ENCODE measurements at places on chromosomes 3 and 15. TPM values are rescaled to one million over a fixed set of nuclear protein-coding genes. Genes with fewer than 3 reads are reported as not detected.
A peak's percentile ranks its signal among the peaks of the same experiment; 100 is the strongest.

DNA sequence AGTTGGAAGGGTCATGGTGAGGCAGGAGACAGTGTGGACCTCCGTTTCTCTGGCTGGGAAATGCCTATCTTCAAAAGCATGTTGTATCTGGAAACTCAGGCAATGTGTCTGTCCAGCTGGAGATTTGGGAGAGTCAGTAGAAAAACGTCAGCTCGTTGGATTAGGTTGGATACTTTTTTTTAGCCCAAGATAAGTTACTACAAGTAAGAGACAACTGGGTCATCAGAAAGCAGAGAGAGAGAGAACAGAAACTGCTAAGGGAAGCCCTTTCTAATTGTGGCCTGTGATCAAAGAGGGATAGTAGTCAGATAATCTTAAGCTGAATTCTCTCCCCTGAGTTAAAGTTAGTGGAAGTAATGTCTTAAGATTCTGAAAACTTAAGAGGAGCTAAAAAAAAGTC, 78.9 kb upstream of the ZNF280D start:
- DNase-seq = no peak
- H3K27ac ChIP-seq = no peak overlapping the region
- no peak overlapping the region for H3K4me3 ChIP-seq

CLEC3B gene
- not detected for total RNA-seq

CDHR4 gene
- total RNA-seq = not detected

- H3K4me3 ChIP-seq = no peak overlapping the region
- peaks cover 4% of the 10 kb centered on the region for H3K36me3 ChIP-seq
- no peaks in the 10 kb centered on the region for H3K27me3 ChIP-seq
- H3K27ac ChIP-seq = no peak overlapping the region
Observed at GRCh38 chr3:52835766-52836470, 1.1 kb upstream of the MUSTN1 start.

TRPM1 gene
- total RNA-seq = not detected

DNA sequence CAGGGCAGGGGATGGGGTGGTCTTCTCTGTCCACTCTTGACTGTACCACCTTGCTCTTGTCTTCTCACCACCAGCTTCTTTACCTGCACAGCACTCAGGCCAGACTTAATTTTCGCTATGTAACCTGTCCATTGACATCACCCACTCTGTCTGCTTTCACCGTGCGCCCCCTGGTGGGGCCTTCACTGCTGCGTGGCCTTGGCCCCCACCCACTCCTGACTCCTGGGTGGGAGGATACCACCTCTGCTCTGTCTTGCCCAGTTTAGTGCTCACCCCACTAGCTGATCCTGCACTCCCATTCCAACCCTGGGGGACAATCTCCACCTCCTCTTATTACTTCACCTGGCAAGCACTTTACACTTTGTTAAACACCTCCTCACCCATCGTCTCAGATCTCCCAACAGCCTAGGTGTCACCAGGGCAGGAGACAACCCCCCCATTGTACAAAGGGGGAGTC, 17.7 kb downstream of the PTH1R start:
- no peaks in the 10 kb centered on the region for H3K36me3 ChIP-seq
- H3K4me3 ChIP-seq = no peak overlapping the region
- peaks cover 49% of the 10 kb centered on the region for H3K27me3 ChIP-seq
- H3K27ac ChIP-seq = no peak overlapping the region
- peaks cover 7% of the 10 kb centered on the region for H3K4me1 ChIP-seq
- DNase-seq = peak; percentile 83

GRCh38 chr15:42736793-42737528, at the start of gene CDAN1:
TSS of gene CDAN1 (minus strand) at chr15:42737128. CDS start at chr15:42737102, 26 bp downstream.
- DNase-seq = peak; percentile 95
- H3K4me3 ChIP-seq = peak within 1 kb of the TSS; percentile 77
- no peaks in the 10 kb centered on the region for H3K27me3 ChIP-seq
- H3K36me3 ChIP-seq = peaks cover 11% of the 10 kb centered on the region
- peak within 1 kb of the TSS; percentile 54 for H3K27ac ChIP-seq

DNA sequence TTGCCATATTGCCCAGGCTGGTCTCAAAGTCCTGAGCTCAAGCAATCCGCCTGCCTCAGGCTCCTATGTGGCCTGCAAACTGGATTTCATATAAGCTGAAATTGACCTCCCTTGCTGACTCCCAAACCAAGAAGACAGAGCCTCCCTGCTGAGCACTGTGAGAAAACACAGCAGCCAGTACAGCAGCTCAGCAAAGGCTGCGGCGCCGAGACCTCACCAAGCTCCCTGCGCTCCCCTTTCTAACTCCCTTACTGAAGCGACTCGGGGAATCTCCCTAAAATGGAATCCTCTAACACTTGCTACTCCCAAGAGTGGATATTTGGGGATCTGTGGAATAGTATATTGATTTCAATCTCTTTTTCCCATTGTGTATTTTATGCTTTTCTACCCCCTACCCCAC, 34.6 kb downstream of the MUC20 start:
- no peak overlapping the region for H3K27ac ChIP-seq
- H3K4me3 ChIP-seq = no peak overlapping the region
- DNase-seq = no peak
- peaks cover 13% of the 10 kb centered on the region for H3K4me1 ChIP-seq

CHRD gene
- not detected for total RNA-seq

GRCh38 chr3:4799266-4800256, 179.7 kb upstream of the BHLHE40 start:
- peaks cover 44% of the 10 kb centered on the region for H3K36me3 ChIP-seq
- no peaks in the 10 kb centered on the region for H3K27me3 ChIP-seq
- no peak overlapping the region for H3K4me3 ChIP-seq
- no peak overlapping the region for H3K27ac ChIP-seq
- no peak for DNase-seq

GRCh38 chr3:191235331-191236314, 36.6 kb downstream of the OSTN start:
- H3K4me3 ChIP-seq = no peak overlapping the region
- H3K36me3 ChIP-seq = no peaks in the 10 kb centered on the region
- no peaks in the 10 kb centered on the region for H3K27me3 ChIP-seq

GRCh38 chr15:77877869-77878577, 199.5 kb downstream of the TBC1D2B start:
- no peaks in the 10 kb centered on the region for H3K27me3 ChIP-seq
- H3K4me1 ChIP-seq = no peaks in the 10 kb centered on the region
- H3K4me3 ChIP-seq = no peak overlapping the region
- no peak for DNase-seq
- H3K36me3 ChIP-seq = no peaks in the 10 kb centered on the region
- H3K27ac ChIP-seq = no peak overlapping the region

ITGA11 gene
- total RNA-seq = 0.59 TPM

SLC22A14 gene
- total RNA-seq = not detected

DNA sequence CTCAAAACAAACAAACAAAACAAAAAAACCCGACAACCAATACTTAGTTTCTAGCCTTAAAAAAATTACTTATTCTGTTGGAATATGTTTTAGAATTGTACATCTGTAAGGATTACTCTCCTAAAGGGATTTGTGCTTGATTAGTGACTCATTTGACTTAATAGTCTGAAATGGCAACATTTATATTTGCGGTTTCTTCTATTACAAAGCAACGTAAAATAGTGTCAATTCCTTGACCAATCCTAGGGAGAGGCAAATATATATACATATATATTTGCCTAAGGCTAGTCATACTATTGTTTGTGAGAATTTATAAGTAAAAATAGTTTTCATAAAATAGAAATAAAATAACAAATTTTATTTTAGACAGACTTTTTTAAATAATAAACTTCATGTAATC, 39.7 kb downstream of the C3orf62 start:
- peaks cover 6% of the 10 kb centered on the region for H3K27me3 ChIP-seq
- no peak overlapping the region for H3K27ac ChIP-seq
- no peak for DNase-seq

GHSR gene
- total RNA-seq = not detected

- no peaks in the 10 kb centered on the region for H3K4me1 ChIP-seq
- peaks cover 3% of the 10 kb centered on the region for H3K27me3 ChIP-seq
- H3K4me3 ChIP-seq = no peak overlapping the region
- H3K27ac ChIP-seq = no peak overlapping the region
Observed at GRCh38 chr3:30810625-30811024, 83.8 kb downstream of the GADL1 start.

DNA sequence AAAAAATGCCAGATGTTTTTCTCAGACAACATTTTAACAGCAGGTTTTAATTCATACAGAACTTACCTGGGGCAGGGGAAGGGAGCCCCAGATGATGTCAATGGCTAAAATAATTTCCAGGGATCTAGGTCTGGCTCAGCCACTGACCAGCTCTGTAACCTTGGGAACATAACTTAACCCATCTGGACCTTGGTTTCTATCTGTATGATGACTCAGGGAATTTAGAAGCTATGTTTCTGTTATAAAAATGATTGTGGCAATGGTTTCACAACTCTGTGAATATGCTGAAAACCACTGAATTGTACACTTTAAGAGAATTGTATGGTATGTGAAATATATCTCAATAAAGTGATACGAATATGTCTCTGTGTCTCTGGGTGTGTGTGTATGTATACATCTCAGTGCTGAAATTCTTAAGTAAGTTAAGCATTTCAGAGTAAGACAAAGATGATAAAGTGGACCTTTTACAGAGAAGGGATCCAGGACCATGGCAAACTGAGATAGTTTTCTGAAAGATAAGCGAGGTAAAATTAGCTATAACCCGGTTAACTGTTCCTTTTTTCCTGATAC, 2.9 kb downstream of the SH3GL3 start:
- H3K36me3 ChIP-seq = no peaks in the 10 kb centered on the region
- no peak for DNase-seq
- peaks cover 8% of the 10 kb centered on the region for H3K4me1 ChIP-seq
- H3K27ac ChIP-seq = no peak overlapping the region
- H3K4me3 ChIP-seq = no peak overlapping the region
- H3K27me3 ChIP-seq = peaks cover 31% of the 10 kb centered on the region

- no peak overlapping the region for H3K4me3 ChIP-seq
- no peak overlapping the region for H3K27ac ChIP-seq
- H3K36me3 ChIP-seq = no peaks in the 10 kb centered on the region
- DNase-seq = no peak
- no peaks in the 10 kb centered on the region for H3K4me1 ChIP-seq
Observed at GRCh38 chr15:51302480-51302879, 35.9 kb downstream of the CYP19A1 start.

ZNF860 gene
- not detected for total RNA-seq

- DNase-seq = no peak
- H3K4me1 ChIP-seq = no peaks in the 10 kb centered on the region
- H3K27ac ChIP-seq = no peak overlapping the region
- no peaks in the 10 kb centered on the region for H3K36me3 ChIP-seq
Observed at GRCh38 chr15:75161106-75161916, 40.4 kb upstream of the C15orf39 start.

DNA sequence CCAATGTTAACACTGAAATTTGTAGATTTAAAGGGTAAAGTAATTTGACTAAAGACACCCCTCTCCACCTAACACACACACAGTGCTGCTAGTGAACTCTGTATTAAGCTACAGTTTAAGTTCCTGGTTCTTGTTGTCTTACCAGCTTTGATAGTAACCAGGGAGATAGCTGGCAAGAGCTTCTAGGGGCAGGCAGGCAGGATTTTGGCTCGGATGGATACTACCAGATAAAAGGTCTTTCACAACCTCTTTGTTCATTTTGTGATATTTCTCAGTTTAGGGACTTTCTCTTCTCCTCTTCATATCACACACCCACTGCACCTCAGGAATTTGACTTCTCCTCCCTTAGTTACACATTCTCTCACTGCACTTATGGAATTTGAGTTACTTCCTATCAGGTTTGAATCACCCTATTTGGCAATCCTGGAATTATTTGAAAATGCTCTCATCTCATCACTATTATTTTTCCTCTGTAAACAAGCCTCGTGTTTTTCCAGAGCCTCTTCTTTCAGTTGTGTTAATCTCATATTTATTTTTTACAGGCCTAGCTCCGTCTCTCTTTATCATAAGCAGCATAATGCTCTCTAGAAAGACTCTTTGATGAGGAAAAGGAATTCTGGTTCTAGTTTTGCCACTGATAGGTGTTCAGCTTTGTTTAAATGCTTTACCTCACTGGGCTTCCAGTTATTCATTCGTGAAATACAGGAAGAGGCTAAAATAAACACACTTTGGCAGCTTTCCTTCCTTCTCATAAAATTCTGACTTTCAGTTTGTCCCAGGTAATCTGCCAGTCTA, 23.0 kb upstream of the CLDN1 start:
- no peak overlapping the region for H3K27ac ChIP-seq
- no peaks in the 10 kb centered on the region for H3K4me1 ChIP-seq
- H3K27me3 ChIP-seq = peaks cover 8% of the 10 kb centered on the region
- no peak overlapping the region for H3K4me3 ChIP-seq

GPR156 gene
- not detected for total RNA-seq

ACKR2 gene
- 0.44 TPM for total RNA-seq

DNA sequence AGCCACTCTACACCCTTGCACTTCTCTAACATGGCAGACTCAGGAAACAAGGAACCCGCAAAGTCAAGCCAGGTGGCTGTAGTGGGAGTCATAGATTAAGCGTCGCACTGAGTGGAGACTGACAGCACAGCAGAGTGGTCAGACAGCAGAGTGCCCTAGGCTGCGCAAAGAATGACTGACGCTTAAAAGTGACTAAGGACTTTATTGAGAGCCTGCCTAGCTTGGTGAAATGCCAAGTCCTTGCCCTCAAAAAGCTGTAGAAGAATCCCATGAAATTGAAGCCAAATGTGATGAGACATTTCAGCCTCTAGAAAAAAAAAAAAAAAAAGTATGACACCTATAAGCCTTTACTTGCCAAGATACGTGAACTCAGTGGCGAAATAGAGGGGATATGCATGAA, 30.2 kb downstream of the NCEH1 start:
- H3K4me3 ChIP-seq = no peak overlapping the region
- no peaks in the 10 kb centered on the region for H3K27me3 ChIP-seq
- H3K4me1 ChIP-seq = peaks cover 5% of the 10 kb centered on the region
- no peaks in the 10 kb centered on the region for H3K36me3 ChIP-seq

- DNase-seq = no peak
- no peak overlapping the region for H3K27ac ChIP-seq
- peaks cover 27% of the 10 kb centered on the region for H3K27me3 ChIP-seq
- H3K36me3 ChIP-seq = no peaks in the 10 kb centered on the region
Observed at GRCh38 chr15:40087068-40087810, 21.4 kb downstream of the BMF start.

DNA sequence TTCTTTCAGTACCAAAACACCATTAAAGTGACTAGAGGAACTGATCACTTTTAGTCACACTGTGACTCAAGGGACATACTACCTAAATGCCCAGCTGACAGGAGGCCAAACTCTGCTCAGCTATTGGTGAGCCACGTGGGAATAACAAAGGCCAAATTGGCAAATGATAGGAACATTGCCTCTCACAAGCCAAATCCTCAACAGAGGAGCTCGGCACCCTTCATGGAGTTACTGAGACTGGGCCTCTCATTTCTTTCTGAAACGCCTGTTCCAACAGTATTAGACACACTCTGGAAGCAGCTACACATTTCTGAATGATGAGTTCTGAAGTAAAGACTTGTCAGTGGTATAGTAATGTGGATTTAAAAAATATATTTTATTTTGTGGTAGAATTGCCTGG, 166.0 kb upstream of the COL8A1 start:
- no peaks in the 10 kb centered on the region for H3K4me1 ChIP-seq
- H3K4me3 ChIP-seq = no peak overlapping the region
- H3K36me3 ChIP-seq = no peaks in the 10 kb centered on the region
- no peak overlapping the region for H3K27ac ChIP-seq
- H3K27me3 ChIP-seq = no peaks in the 10 kb centered on the region

DNA sequence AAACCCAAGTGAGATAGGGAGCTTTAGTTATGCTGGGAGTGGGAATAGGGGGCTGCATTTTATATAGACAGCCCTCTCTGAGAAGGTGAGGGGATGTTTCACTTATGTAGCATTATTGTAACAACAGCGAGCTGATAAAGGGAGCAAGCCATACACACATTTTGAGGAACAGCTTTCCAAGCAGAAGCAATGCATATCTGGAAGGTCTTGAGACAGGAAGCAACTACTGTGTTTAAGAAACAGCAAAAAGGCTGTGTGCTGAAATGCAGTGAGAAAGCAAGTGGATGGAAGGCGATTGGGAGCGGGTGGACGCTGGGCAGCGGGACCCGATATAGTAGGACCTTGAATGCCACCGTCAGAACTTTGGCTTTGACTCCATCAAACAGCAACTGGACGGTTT, 155.9 kb upstream of the TBL1XR1 start:
- H3K36me3 ChIP-seq = no peaks in the 10 kb centered on the region
- no peak for DNase-seq
- no peaks in the 10 kb centered on the region for H3K27me3 ChIP-seq
- H3K27ac ChIP-seq = no peak overlapping the region
